ENCODE measurements at places on chromosomes 3 and 15.

DNA sequence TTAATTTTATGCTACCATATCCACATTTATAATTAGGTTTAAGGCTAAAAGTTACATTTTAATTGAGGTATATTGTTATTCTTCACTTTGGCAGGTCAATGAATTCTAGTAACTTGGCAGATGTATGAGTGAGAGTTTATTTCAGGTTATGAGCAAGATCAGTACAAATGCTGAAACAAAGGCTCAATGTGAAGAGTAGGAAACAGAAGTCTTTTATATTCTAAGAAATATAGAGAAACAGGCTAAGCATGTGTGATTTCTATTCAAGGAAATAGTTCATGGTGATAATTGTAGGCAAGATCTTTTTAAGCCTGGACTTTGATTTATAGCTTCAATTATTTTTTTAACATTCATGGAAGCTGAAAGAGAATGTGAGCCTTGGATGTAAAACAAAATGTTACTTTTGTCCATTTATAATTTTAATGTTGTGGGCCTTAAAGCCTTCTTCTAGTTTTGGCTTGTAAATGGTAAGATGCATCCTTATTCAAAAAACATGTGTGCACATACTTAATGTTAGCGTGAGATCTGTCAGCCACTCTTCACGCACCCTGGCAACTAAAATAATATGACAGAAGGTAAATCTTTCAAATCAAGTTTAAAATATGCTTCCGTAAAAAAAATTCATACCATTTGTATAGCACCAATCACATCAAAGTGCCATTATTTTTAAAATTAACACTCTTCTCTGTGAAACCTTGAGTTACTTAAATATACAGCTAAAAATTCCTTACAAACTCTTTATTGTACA, 22.8 kb upstream of the OSTN start:
- no peak for DNase-seq

- no peak for DNase-seq
Observed at GRCh38 chr3:42368861-42369260, 41.5 kb downstream of the LYZL4 start.

GRCh38 chr3:82506204-82506603, 744.8 kb upstream of the GBE1 start:
- no peak for DNase-seq

- DNase-seq: no peak
Observed at GRCh38 chr3:195401943-195402342, 40.9 kb downstream of the ACAP2 start.

GRCh38 chr3:161284989-161285388, 63.9 kb downstream of the NMD3 start:
- DNase-seq: no peak

GRCh38 chr3:188049606-188050530, 104.1 kb upstream of the LPP start:
- no peak for DNase-seq

GRCh38 chr3:35992041-35992440, 352.7 kb downstream of the ARPP21 start:
- no peak for DNase-seq

DNA sequence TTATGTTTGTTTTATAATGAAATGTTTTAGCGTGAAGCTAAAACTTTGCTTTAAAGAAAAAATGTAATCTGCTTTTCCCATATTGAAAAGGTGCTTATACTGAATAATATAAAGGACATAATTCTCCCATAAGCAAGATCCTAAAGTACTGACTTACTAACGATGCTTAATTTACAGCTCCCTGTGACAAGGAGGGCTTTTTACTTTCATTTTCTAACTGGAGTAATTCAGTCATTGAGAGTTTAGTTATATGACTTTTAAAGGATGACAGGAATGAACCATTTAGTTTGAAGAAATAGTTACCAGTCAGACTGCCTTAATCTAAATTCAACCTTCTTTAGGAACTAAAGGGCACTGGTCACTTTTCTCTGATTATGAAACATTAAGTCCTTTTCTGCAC, 19.3 kb upstream of the ZPLD1 start:
- no peak for DNase-seq

GRCh38 chr3:59268170-59268569, 218.3 kb upstream of the CFAP20DC start:
- DNase-seq: no peak

DNA sequence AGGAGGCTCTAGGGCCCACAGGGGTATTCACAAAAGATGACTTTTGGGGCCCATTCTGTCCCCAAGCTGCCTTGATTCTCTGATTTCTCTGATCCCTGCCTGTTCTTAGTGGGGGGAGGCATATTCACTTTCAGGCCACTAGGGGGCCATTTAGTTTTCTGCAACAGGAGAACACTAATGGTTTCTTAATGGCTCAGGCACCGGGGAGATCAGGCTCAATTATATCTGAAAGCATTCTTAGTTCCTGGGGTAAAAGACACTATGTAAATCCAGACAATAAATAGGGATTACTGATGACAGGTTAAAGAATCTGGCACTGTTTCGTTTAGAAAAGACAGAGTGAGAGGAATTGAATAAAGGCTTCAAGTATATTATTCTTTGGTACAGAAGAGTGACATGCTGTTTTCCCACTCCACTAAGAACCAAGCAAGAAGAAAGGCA, 2.5 kb upstream of the INAFM2 start:
- DNase-seq: peak; percentile 37

DNA sequence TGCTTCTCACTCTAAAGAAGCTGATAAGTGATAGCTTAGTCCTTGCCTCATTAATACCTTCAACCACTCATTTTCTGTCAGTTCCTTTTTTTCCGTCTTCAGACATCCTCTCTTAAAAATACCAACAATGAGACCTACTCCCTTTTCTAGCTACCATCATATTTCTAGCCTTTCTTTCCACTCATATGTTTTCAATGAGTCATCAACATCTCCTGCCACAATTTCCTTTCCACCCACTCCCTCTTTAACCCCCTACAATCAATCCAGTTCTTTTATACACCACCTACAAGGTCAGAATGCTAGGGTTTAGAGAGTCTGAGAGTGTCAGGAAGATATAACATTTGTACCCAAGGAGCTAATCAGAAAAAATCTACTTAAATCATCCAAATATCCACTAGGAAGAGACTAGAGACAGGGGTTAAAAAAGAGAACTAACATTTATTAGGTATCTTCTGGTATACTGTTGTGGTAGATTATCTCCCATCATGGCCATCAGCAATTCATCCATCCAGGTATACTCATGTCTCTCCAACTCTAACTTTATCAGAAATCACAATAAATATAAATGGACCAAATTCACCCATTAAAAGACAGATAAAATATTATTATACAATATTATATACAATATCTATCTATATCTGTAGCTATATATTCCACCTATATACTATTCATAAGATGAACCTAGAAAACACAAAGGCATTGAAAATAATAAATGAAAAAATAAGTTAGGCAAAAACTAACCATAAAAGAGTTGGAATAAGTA, 42.5 kb downstream of the MYLK start:
- no peak for DNase-seq

DNA sequence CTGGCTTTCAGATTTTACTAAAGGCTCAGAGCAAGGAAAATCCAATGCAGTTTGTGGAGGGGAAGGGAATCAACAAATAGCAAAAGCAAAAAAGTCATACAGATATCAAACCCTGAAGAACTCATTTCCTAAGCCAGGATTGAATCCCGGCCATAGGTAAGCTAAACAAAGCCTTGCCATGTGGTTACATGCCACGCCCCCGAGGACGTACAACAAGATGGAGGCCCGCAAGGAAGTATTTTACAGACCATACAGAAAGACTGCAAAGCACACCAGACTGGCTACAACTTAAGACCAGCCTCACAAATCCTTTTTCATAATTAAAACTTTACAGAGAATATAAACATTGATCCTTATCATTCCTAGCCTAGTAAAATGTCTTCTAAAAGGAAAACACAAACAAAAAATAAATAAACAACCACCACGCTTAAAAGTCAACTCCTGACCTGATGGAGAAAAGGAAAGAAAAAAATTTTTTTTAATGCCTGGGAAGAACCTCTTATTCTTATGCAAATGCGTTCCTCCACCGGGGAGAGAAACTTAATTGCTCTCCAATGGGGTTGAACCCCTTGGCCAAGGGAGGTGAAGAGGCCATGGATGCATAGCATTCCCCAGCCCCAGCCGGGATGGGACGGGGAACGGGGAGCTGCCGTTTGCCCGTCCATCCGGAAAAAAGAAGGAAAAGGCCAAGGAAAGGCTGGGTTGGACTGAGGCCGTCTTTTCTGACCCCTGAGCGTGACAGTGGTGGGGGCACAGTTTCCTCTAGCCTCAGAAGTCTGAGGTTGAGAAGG, 39.3 kb downstream of the IL1RAP start:
- DNase-seq: no peak

- DNase-seq: no peak
Observed at GRCh38 chr3:29610781-29611180, 329.9 kb downstream of the RBMS3 start.

DNA sequence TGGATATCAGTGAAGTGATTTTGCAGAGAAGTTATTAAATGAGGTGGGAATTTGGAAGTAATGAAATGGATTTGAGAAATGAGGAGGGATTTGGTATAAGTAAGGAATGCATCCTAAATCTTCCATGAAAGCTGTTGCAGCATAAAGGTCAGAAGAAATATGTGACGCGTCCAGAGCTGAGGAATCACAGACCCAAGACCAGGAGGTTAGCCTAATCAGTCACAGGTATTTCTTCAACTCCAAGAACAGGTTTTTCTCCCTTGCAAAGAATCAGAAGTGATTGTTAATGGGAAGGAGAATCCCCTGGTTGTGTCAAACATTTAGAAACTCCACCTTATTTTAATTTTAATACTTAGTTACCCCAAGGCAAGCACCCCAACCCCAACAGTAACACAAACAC, 253.2 kb downstream of the MEX3B start:
- no peak for DNase-seq
